ENCODE measurements at places on chromosomes 4 and X. TPM values are rescaled to one million over a fixed set of nuclear protein-coding genes. Genes with fewer than 3 reads are reported as not detected.

DNA sequence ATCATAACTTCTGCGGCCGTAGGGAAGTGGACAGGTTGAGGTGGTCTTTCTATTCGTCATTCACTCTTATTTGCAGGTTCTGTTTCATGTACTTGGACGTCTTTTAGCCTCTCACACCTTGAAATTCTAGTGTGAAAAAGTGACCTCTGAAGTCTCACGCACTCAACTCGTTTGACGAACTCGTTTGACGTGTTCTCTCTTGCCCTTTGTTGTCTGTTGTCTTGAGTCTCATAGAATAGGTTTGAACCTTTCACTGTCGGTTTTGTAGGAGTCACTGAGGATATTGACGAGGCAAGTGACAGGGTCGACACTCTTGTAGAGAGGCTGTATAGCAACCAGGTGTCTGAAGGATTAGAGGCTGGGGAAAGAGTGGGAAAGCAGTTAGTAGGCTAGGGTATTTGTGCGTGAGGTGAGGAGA lies 1.1 kb upstream of the PGRMC2 start:
- no peak for DNase-seq

GRCh38 chrX:69197690-69198089 lies 32.4 kb upstream of the PJA1 start:
- no peak for DNase-seq

DNA sequence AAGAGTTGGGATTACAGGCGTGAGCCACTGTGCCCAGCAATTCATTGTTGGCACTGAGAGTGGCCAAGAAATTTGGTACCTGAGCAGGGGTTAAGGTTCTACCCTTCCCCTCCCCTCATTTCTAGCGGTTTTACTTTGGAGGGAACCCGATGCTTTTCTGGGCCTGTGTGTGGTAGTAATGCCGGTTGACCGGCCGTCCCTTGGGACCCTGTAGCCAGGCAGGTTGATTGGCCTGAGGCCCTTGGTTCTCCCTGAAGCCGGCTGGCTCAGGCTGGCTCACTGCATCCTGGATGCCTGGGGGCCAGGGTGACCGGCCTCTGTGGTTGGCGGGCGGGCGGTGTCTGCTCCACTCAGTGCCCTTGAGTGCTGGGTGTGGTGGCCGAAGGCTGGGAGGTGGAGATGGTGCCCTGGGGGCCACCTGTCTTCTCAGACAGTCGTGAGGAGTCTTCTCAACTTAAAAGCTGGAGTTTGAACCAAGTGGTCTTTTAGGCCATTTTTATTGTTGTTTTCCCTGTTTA lies 45.6 kb downstream of the RGS12 start:
- no peak for DNase-seq

Gene ADGRG2
- 0.76 TPM for total RNA-seq

Gene PPEF2
- not detected for total RNA-seq

DNA sequence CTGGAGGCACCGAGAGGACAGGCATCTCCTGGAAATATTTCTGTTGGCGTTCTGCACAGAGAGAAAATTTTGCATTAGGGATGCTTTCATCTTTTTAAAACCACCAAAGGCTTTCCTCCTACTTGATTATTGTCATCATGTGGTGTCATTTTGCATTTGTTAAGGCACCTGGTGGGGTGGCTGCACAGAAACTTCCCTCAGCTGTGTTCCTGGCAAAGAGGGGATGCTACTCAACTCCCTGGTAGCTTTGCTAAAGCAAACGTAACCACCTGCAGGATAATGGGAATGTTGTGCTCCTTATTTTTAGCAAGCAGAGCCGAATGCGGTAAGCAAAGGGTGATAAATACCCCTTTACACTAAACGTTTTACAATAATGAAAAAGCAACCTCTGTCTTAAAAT lies 229.8 kb downstream of the STIM2 start:
- DNase-seq, result no peak

DNA sequence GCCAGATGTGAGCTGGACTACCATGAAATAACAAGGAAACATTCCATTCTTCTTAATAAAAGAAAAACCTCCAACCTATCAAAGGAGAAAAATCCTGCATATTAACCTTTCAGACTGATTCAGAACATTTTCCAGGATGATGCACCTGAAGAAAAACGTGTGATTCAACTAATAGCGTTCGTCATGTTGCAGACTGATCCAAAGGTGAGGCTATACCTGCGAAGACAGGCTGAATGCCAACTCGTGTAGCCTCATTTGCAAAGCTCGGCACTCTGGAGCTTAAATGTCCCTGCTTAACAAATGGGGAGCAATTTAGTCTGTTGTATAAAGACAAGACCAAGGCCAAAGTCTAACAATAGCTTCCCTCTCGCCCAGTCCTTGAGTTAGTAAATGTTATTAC lies 172.0 kb upstream of the NOCT start:
- no peak for DNase-seq

DNA sequence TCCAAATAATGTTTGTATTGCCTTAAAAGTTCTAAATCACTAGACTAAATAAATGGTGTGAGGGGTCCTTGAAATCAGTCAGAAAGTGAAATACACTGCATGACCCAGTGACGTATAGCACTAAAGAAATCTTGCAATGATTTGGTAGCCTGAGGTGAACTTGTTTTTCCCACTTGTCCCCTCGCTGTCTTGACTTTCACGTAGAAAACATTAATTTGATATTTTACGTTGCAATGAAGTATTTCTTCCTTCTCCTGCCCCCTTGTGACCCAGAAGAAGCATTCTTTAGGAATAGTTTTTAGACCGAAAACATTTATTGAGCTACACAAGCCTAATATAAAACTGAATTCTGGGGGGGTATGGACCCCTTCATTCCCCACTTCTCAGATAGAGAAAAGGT lies 3.7 kb downstream of the KLB start:
- no peak for DNase-seq

DNA sequence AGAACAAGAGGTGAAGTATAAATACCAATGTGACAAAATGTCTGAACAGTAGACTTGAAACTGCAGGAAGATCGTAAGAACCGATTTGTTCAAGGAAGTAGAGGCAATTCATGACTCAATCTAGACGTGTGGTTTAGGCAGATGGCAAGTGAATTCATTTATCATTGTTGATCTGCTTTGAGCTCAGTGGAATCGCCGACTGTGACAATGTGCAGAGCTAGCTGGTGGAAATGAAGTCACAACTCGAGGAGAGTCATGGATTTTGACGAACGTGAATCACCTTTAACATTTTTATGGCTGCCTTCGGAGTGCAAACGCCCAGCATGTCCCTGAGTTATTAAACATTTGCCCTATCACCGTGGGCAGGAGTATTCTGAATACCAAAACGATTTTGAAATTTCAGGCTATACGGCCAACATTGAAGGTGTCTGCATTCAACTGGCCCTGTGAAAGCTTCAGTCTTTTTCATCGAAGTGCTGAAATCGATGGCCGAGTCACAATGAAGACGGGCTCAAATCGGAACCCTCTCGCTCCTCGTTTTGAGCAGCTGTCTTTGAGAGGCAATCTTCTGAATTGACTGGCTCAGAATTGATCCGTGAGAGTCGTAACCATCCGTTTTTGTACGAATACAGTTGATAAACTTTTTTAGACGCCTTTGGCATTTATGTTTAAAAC lies 689 bp upstream of the OGT start:
- no peak for DNase-seq
